ENCODE measurements at places on chromosomes 11 and 22.

DNA sequence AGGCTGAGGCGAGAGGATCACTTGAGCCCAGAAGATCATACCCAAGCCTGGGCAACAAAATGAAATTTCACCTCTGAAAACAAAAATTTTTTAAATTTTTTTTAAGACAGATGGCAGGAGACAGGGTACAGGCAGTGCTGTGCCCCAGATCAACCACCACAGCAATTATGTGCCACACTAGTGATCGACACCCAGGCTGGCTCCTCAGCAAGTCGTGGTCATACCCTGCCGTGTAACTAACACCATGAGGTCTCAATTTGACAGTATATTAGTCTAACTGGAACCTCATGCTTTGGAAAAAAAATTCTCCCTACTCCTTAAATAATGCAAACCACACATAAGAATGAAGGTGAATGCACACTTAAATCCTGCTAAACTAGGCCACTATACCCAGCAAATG lies 8.3 kb downstream of the SF3A1 start:
- no peak overlapping the region for H3K27ac ChIP-seq
- H3K4me1 ChIP-seq = no peaks in the 10 kb centered on the region
- H3K4me3 ChIP-seq = no peak overlapping the region
- no peaks in the 10 kb centered on the region for H3K27me3 ChIP-seq
- H3K36me3 ChIP-seq = peaks cover 25% of the 10 kb centered on the region

- peak overlapping the region; percentile 74 for H3K27ac ChIP-seq
- H3K4me1 ChIP-seq = peaks cover 15% of the 10 kb centered on the region
- H3K4me3 ChIP-seq = peak overlapping the region; percentile 48
- no peaks in the 10 kb centered on the region for H3K36me3 ChIP-seq
- H3K27me3 ChIP-seq = no peaks in the 10 kb centered on the region
These were observed 355.2 kb downstream of the SOX6 start for GRCh38 chr11:16001044-16001568.

DNA sequence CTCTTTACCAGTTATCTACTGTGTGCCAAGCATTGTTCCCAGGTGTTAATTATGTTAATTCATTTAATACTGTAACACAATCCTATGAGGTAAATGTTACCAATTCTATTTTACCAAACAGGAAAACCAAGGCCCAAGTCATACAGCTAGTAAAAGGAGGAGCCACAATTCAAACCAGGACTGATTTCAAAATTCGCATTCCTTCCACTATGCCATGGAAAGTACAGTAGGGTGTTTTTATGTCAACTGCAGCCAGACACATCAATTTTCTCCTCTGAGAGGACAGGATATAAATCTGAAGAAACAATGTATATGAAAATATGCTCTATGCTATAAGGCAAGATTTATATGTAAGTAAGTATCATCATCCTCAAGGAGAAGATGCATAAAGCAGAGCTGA lies 104.3 kb downstream of the RPL27A start:
- H3K36me3 ChIP-seq = no peaks in the 10 kb centered on the region
- H3K27ac ChIP-seq = peak overlapping the region; percentile 92
- peak overlapping the region; percentile 2 for H3K4me3 ChIP-seq
- no peaks in the 10 kb centered on the region for H3K27me3 ChIP-seq
- H3K4me1 ChIP-seq = peaks cover 64% of the 10 kb centered on the region

DNA sequence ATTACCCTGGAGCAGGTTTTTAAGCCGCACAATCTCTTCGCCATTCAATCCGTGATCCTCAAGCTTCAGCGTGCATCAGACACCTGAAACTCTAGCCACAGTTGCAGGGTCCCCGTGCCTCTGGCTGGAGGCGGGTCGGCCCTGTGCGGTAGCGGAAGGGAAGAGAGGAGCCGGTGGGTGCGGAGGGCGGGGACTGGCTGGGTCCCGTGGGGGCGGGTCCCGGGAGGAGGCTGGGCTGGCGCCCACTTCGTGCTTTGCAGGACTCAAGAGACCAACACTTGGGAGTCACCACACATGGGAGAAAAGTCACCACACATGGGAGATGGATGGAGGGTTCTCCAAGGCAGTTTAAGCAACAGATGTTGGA lies 772 bp downstream of the C22orf15 start:
- no peak for DNase-seq
- H3K4me3 ChIP-seq = no peak overlapping the region
- H3K4me1 ChIP-seq = no peaks in the 10 kb centered on the region

DNA sequence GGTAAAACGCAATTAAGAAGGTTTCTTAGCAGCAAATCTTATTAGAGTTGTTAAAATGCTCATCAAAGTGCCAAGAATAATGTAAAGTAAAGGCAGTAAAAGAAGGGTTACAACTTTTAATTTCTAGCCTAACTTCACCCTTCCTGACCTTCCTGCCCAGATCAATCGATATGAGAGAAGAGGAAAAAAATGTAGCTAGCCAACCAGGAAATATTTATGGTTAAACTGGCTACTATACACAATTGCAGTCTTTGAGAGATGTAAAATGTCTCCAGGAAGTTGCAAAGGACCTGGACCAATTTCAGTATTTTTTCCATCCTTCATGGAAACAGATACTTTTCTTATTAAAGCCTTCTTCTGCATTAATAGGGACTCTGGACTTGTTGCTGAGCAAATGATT lies 141.8 kb upstream of the CCDC90B start:
- no peaks in the 10 kb centered on the region for H3K36me3 ChIP-seq
- H3K27ac ChIP-seq = no peak overlapping the region

GRCh38 chr11:27663326-27663725 lies 36.9 kb downstream of the BDNF start:
- H3K36me3 ChIP-seq = no peaks in the 10 kb centered on the region
- no peaks in the 10 kb centered on the region for H3K4me1 ChIP-seq
- no peak for DNase-seq
- H3K4me3 ChIP-seq = no peak overlapping the region
- no peak overlapping the region for H3K27ac ChIP-seq

GRCh38 chr11:772429-773390 lies 4.6 kb downstream of the GATD1 start:
- H3K27me3 ChIP-seq = no peaks in the 10 kb centered on the region
- DNase-seq = no peak
- no peaks in the 10 kb centered on the region for H3K4me1 ChIP-seq
- H3K4me3 ChIP-seq = no peak overlapping the region

GRCh38 chr11:116177521-116178210 lies 595.1 kb downstream of the BUD13 start:
- H3K4me3 ChIP-seq = no peak overlapping the region
- H3K36me3 ChIP-seq = no peaks in the 10 kb centered on the region
- no peak for DNase-seq
- H3K27me3 ChIP-seq = no peaks in the 10 kb centered on the region

GRCh38 chr11:58923300-58923788 lies 15.9 kb upstream of the GLYATL1 start:
- no peak overlapping the region for H3K27ac ChIP-seq
- no peaks in the 10 kb centered on the region for H3K36me3 ChIP-seq
- H3K27me3 ChIP-seq = no peaks in the 10 kb centered on the region
- 0 out of 2 replicates have a peak, but pooled peaks cover 10% of the 10 kb centered on the region for H3K4me1 ChIP-seq

DNA sequence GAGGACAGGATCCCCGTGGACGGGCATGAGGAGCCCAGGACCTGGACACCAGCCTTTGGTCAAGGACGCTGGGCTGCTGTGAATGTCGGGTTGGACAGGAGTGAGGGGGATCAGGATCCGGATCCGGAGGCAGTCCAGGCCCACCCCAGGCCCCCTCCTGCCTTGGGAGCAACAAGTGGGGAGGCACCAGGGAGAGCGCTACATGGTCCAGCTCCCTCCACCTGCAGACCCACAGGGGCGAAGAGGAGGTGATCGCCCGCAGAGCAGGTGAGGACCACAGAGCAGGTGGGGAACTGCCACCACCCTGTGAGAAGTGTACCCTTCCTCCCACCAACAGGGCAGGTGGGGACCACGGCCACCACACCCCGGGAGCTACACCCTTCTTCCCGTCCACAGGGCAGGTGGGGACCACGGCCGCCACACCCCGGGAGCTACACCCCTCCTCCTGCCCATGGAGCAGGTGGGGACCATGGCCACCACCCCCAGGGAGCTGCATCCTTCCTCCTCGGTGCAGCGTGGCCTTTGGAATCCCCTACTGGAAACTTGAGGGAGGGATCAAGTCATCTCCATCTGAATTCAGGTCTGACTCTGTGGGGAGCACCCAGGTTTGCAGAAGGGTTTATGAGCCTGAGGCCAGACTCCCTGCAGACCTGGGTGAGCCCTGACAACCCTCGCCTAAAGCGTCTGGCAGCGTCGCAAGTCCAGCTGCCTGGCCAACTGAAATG lies 141.0 kb downstream of the BRD1 start:
- no peaks in the 10 kb centered on the region for H3K36me3 ChIP-seq
- H3K27me3 ChIP-seq = peaks cover 72% of the 10 kb centered on the region
- H3K4me1 ChIP-seq = no peaks in the 10 kb centered on the region
- no peak overlapping the region for H3K27ac ChIP-seq

GRCh38 chr22:24466716-24467328 lies 28.3 kb upstream of the UPB1 start:
- no peaks in the 10 kb centered on the region for H3K4me1 ChIP-seq
- H3K27me3 ChIP-seq = no peaks in the 10 kb centered on the region
- no peaks in the 10 kb centered on the region for H3K36me3 ChIP-seq
- peak; percentile 57 for DNase-seq
- no peak overlapping the region for H3K27ac ChIP-seq

GRCh38 chr11:27384227-27384626 lies 21.2 kb upstream of the CCDC34 start:
- H3K4me3 ChIP-seq = no peak overlapping the region
- H3K27ac ChIP-seq = no peak overlapping the region
- H3K27me3 ChIP-seq = no peaks in the 10 kb centered on the region
- H3K36me3 ChIP-seq = no peaks in the 10 kb centered on the region
- no peak for DNase-seq

DNA sequence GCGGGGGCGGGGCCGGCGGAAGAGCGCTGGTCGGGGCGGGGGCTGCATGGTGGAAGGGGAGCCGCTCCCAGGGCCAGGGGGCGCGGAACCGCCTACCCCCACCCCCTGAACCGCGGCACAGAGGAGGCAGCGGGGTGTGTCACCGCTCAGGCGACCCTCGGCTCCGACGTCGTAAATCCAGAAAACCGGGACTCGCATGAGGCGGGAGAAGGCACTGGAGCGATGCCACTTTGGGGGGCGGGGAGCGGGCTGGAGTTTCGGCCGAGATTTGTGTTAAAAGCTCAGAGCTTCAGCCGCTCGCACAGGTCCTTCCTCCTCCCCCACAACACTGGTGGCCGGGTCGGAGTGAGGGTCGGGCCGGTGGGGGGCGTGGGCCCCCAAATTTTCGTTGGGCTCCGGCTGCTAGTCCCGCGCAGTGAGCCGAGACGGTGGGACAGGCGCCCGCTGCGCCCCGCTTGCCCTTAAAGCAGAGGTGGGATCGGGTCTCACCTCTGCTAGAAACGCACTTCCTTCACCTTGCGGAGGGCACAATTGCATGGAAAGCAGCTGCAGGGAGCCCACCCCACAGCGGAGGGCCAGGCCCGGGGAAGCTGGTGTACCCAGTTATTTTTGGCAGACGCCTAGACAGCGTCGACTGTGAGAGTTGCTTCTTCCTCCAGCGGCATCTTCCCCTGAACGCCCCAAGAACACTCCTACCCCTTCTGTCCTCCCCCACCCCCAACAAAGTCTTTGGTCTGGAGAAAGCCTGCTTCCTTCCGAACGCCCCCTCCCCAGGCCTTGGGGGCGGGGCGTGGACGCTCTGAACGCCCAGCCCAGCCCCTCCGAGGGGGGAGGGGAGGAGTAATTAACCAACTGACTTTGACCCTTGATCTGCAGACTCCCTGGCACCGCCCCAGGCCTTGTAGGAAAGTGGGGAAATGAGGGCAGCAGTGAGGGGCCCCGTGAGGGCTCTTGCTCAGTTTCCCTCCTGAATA lies 1.1 kb downstream of the OVOL1 start:
- no peak overlapping the region for H3K27ac ChIP-seq
- H3K4me3 ChIP-seq = no peak overlapping the region
- DNase-seq = no peak

GRCh38 chr11:116615211-116615865 lies 157.4 kb downstream of the BUD13 start:
- H3K27ac ChIP-seq = no peak overlapping the region
- H3K36me3 ChIP-seq = no peaks in the 10 kb centered on the region

- no peaks in the 10 kb centered on the region for H3K36me3 ChIP-seq
- H3K27me3 ChIP-seq = no peaks in the 10 kb centered on the region
- H3K4me1 ChIP-seq = no peaks in the 10 kb centered on the region
- no peak overlapping the region for H3K4me3 ChIP-seq
- DNase-seq = no peak
These were observed 5.2 kb upstream of the PLET1 start for GRCh38 chr11:112265659-112266409.

- H3K4me3 ChIP-seq = no peak overlapping the region
- no peak overlapping the region for H3K27ac ChIP-seq
- no peak for DNase-seq
These were observed 12.5 kb downstream of the IL17REL start for GRCh38 chr22:49999946-50000586.

- no peaks in the 10 kb centered on the region for H3K36me3 ChIP-seq
- H3K4me3 ChIP-seq = no peak overlapping the region
- no peak for DNase-seq
- no peaks in the 10 kb centered on the region for H3K4me1 ChIP-seq
- H3K27me3 ChIP-seq = peaks cover 28% of the 10 kb centered on the region
- H3K27ac ChIP-seq = no peak overlapping the region
These were observed 148.6 kb downstream of the IGLL1 start for GRCh38 chr22:23431337-23432072.

- peak; percentile 19 for DNase-seq
- H3K36me3 ChIP-seq = no peaks in the 10 kb centered on the region
- H3K27me3 ChIP-seq = no peaks in the 10 kb centered on the region
- no peak overlapping the region for H3K4me3 ChIP-seq
These were observed 16.7 kb downstream of the OR4C3 start for GRCh38 chr11:48341466-48341865.

DNA sequence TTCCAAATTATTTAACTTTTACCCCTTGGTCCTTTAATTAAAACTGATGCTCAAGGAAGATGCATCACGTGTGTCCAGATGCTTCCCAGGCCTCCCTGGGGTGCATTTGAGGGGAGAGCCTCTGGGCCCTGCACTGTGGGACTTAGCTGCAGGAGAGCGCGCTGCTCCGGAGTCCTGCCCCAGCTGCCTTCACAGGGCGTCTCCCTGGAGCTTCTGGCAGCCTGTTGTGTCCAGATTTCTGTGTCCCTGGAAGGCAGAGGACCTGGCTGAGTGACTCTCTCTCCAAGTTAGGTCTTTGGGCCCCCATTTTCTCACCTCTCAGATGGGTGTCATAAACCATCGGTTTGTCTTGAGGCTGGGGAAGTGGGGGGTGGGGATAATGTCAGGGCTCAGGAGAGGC lies 3.0 kb downstream of the ARHGAP8 start:
- H3K27ac ChIP-seq = no peak overlapping the region
- H3K4me1 ChIP-seq = no peaks in the 10 kb centered on the region
- no peaks in the 10 kb centered on the region for H3K36me3 ChIP-seq
- H3K4me3 ChIP-seq = no peak overlapping the region
- DNase-seq = no peak
- peaks cover 86% of the 10 kb centered on the region for H3K27me3 ChIP-seq

GRCh38 chr11:58222721-58223120 lies 6.0 kb downstream of the OR10Q1 start:
- no peaks in the 10 kb centered on the region for H3K36me3 ChIP-seq
- no peak for DNase-seq
- no peaks in the 10 kb centered on the region for H3K27me3 ChIP-seq
- no peaks in the 10 kb centered on the region for H3K4me1 ChIP-seq

DNA sequence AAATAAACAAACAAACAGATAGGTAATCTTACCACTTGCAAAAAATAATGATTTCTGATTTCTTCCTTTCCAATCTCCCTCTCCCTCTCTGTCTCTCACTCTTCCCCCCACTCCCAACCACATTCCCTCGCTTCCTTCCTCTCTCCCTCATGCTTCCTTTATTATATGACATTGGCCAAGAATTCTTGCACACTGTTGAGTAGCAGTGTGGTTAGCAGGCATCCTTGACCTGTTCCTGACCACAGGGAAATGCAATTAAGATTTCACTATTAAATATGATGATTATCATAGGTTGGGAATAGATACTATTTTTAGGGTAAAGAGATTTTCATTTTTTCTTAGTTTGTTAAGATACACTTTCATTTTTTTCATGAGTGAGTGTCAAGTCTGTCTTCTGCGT lies 14.7 kb upstream of the PLAAT4 start:
- no peak overlapping the region for H3K27ac ChIP-seq
- H3K4me1 ChIP-seq = peaks cover 7% of the 10 kb centered on the region
- H3K36me3 ChIP-seq = no peaks in the 10 kb centered on the region
- H3K27me3 ChIP-seq = no peaks in the 10 kb centered on the region
